Memory B cell (primary cell): ENCODE measurements at places on chromosomes 16 and 17.

- H3K27me3 ChIP-seq = no peaks in the 10 kb centered on the region
- peaks cover 8% of the 10 kb centered on the region for H3K36me3 ChIP-seq
- peaks cover 29% of the 10 kb centered on the region for H3K4me1 ChIP-seq
- H3K4me3 ChIP-seq = no peak overlapping the region
- no peak for DNase-seq
- no peak overlapping the region for H3K27ac ChIP-seq
Measured at GRCh38 chr17:19250421-19251173, 13.4 kb downstream of the EPN2 start.

- peaks cover 11% of the 10 kb centered on the region for H3K4me1 ChIP-seq
- no peaks in the 10 kb centered on the region for H3K36me3 ChIP-seq
- peaks cover 15% of the 10 kb centered on the region for H3K27me3 ChIP-seq
- no peak overlapping the region for H3K27ac ChIP-seq
- DNase-seq = no peak
Measured at GRCh38 chr17:17498606-17499301, 2.6 kb upstream of the RASD1 start.

- peaks cover 3% of the 10 kb centered on the region for H3K4me1 ChIP-seq
- no peak for DNase-seq
- H3K27ac ChIP-seq = no peak overlapping the region
Measured at GRCh38 chr16:85662976-85663830, 25.6 kb downstream of the GINS2 start.

DNA sequence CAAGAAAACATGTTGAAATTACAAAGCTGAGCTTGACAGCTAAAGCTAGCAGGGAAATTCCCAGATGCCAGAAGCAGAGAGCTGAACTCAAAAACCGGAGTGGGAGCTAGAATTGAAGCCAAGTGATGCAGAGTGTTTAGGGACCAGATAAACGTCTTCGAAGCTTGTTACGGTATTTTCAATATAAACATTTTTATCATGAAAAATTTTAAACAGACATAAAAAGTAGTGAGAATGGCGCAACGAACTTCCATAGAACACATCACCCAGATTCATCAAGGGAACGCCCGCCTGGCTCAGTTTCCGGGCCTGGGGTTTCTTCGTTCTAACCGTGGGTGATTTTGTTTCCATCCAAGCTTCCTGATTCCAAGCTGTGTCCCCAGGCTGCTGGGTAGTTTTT lies 18.1 kb downstream of the SPNS2 start:
- no peak overlapping the region for H3K4me3 ChIP-seq
- H3K27ac ChIP-seq = no peak overlapping the region
- peaks cover 3% of the 10 kb centered on the region for H3K27me3 ChIP-seq
- peaks cover 7% of the 10 kb centered on the region for H3K4me1 ChIP-seq
- no peaks in the 10 kb centered on the region for H3K36me3 ChIP-seq

- no peaks in the 10 kb centered on the region for H3K27me3 ChIP-seq
- H3K4me3 ChIP-seq = no peak overlapping the region
- DNase-seq = no peak
- no peaks in the 10 kb centered on the region for H3K4me1 ChIP-seq
- no peaks in the 10 kb centered on the region for H3K36me3 ChIP-seq
Measured at GRCh38 chr16:64440421-64440831, 681.4 kb downstream of the CDH11 start.
